SW 1271 (cell line): ENCODE measurements at places on chromosomes 3 and 15.
A peak's percentile ranks its signal among the peaks of the same experiment; 100 is the strongest.

DNA sequence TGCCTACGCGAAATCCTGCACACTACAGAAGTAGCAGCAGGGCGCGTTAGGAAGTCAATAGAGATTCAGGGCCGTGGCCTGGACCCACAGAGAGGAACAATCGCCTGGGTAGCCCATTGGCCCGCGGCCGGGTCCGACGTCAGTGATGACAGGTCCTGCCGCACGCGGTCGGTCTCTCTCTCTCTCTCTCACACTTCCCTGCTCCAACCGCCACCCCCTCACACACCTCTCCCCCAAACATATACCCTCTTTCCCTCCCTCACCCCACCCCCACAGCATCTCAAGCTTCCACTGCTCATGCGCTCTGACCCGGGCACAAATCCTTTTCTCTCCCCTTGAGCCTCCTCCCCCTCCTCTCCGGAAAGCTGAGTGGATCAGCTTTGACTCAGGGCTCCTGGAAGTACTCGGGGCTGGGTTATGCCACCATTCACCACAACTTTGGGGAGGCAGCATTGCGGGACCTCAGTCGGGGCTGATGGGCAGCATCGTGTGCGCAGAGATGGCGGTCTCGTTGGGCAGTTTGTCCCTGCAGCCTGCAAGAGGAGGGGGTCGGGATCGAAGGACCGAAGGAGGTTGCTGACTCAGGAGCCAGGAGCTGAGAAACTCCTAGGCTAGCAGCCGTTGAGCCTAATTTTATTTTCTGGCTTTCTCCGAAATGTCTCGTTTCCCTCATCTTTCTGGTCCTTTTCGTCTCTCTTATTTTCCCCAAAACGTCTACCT lies 9.0 kb downstream of the ZIC4 start:
- no peak for DNase-seq

- DNase-seq = no peak
Observed at GRCh38 chr3:111605018-111605417, 9.9 kb upstream of the ZBED2 start.

- DNase-seq = no peak
Observed at GRCh38 chr3:114706591-114707232, 412.9 kb downstream of the TIGIT start.

- no peak for DNase-seq
Observed at GRCh38 chr3:29011441-29011840, 269.4 kb upstream of the RBMS3 start.

GRCh38 chr3:119359476-119360326 lies 65.5 kb downstream of the ARHGAP31 start:
- DNase-seq = no peak

DNA sequence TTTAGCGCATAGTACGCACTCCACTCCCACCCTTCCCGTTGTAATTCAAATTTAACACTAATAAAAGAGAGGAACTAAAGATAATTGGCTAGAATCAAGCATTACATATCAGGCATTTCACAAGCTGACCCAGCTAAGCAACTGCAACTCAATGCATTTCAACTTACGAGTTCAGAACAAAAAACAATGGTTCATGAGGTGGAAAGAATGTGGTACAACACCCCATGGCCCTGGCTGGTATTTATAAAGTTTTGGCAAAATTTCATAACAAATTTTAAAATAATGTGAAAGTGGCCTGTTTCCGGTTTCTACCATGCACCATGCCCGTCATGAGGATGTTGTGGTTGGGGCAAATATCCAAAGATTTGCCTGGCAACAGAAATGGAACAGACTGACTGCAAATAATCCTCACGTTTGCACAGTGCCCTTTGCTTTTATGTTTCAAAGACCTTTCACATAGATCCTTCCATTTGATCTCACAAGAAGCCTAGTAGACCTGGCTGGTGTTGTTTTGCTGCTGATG lies 455.3 kb upstream of the NR2F2 start:
- no peak for DNase-seq

- DNase-seq = no peak
Observed at GRCh38 chr3:191966556-191966955, 505.6 kb downstream of the PYDC2 start.

DNA sequence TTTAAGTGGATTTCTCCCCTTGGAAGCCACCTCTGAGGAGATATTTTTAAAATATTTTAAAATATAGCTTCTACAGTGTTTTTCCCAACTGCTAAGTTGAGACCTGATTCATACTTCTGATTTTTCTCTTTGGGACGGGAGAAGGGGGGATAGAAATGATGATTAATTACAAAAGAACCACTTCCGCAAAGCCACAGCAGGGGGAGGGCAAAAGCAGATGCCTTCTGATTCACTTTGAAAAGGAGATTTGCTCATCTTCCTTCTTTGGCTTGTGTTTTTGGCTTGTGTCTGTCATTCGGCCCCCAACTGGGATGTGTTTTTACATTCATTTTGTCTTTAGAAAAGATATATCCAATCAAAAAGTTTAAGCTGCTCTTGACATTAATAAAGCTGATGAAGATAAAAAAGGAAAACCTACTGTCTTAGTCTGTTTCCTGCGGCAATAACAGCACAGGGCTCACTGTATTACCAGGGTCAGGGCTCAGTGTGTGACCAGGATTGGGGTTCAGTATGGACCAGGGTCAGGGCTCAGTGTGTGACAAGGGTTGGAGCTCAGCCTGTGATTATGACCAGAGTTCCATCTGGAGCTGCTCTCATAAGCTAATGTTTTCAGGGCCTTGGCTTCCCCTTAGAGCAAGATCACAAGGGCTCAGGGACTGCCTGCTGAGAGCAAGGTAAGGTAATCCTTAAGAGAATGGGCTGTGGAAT lies 223.2 kb downstream of the MTHFS start:
- no peak for DNase-seq

DNA sequence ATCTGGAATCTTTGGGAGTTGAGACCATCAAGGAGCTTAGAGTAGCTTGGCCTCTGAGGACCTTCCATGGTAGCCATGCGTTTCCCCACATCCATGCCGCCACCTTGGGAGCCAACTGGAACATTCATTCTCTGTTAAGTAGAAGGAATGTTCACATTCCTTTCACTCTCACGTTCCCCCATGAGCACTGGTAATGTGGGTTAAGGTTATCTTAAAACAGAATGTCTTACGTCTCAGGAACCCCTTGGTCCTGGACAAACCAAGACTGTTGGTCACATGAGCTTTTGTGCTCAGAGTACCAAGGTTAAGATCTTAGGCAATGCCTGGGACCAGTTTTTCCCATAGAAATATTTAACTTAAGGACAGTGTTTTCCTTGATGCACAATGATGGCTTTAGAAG lies 211.7 kb upstream of the UBE2E1 start:
- no peak for DNase-seq

DNA sequence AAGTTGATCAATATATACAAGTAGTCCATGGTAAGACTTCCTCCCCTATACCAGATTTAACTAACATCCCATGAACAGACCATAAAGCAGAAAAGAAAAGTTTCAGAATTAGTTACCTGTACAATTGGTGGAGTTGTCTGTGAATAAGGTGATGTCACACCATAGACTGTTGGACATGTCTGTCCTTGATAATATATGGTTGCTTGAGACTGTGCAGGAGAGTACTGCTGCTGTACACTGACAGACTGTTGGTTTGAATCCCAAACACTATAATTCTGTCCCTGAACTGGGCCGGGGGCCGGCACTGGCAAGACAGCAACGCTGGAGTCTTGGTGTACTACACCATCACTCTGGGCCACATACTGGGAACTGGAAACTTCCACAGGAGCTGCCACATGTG lies 77.2 kb downstream of the NBEAL2 start:
- no peak for DNase-seq

GRCh38 chr15:90414408-90415028 lies 26.5 kb downstream of the IQGAP1 start:
- peak; percentile 43 for DNase-seq

- no peak for DNase-seq
Observed at GRCh38 chr3:10667269-10667668, 148.8 kb upstream of the SLC6A11 start.

DNA sequence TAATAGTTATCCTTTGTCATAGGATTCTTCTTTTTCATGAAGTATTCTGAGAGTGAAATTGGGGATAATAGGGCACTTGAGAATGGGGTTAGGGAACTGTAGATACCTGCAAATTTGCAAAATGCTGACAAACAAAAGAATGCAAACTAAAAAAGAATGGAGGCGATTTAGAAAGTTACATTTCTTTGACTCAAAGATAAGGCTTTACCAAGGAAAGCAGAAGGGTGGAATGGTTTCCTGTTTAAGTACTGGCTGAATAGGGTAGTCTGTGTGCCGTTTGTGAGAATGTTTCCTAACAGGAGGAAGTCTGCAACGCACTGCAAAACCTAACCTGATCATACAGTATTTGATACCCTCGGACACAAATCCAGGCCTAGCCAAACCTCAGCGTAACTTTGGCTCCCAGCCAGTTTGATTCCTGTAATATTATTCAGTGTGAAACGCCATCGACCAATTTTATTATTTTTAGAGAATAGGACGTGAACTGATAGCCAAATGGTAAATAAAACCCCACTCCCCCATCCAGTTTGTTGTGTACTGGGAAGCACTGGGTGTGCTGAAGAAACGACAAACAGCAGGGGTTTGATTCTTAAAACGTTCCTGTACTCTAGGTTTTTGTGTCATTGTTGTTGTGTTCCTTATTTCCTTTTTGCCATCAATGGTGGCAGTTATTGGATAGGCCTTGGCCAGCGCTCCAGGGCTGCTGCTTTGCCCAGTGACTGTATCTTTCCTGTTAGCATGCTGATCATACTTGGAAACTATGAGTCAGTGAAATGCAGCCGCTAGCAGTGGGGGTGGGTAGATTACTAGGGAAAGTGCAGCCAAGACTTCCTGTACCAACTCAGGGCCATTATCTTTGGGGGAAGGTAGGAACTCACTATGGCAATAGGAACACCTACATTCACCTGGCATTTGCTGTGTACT lies 148.0 kb upstream of the TBL1XR1 start:
- DNase-seq = peak; percentile 96

- DNase-seq = no peak
Observed at GRCh38 chr15:42457445-42458442, 33.2 kb downstream of the ZNF106 start.

- no peak for DNase-seq
Observed at GRCh38 chr15:49415149-49415548, 7.9 kb upstream of the FGF7 start.

- DNase-seq = no peak
Observed at GRCh38 chr15:80878242-80878866, 99.2 kb downstream of the CEMIP start.

DNA sequence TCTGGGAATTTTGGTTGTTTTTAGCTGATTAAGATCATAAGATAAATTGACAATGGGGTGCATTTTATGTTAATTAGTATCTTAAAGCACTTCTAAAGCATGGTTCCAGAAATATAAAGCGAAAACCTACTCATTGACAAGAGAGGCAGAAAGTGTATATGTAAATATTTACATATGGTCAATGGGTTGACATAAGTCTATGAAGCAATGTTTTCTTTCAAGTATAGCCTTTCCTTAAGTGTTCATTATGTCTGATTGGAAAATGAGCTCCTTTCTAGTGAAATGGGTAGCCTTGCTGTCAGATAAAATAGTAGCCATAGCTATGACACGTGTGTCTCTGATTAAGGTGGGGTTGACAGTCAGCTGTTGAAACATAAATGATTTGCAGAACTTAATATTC lies 365.2 kb upstream of the AGTR1 start:
- DNase-seq = no peak

- no peak for DNase-seq
Observed at GRCh38 chr3:39088456-39088855, 19.0 kb downstream of the GORASP1 start.

DNA sequence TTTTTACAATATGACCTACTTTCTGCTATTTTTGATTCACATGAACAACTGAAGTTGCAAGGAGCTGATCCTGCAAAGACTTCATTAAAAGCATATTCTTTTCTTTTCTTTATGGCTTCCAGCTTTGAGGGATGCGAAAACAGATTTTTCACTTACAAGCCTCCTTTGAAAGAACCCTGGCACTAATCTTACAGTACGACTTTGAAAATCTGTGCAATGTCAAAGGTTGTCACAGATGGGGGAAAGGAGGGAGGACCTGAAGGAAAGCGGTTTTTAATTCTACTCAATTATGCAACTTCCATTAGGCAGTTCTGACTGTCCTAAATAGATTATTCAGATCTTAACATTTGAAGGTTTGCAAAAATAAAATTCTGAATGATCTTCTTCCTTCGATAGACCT lies 130.5 kb downstream of the TNIK start:
- no peak for DNase-seq

GRCh38 chr3:5197022-5197421 lies 9.5 kb downstream of the EDEM1 start:
- no peak for DNase-seq

- no peak for DNase-seq
Observed at GRCh38 chr15:54250326-54250725, 272.1 kb downstream of the UNC13C start.

GRCh38 chr15:100779331-100780207 lies 100.1 kb upstream of the ALDH1A3 start:
- DNase-seq = no peak

DNA sequence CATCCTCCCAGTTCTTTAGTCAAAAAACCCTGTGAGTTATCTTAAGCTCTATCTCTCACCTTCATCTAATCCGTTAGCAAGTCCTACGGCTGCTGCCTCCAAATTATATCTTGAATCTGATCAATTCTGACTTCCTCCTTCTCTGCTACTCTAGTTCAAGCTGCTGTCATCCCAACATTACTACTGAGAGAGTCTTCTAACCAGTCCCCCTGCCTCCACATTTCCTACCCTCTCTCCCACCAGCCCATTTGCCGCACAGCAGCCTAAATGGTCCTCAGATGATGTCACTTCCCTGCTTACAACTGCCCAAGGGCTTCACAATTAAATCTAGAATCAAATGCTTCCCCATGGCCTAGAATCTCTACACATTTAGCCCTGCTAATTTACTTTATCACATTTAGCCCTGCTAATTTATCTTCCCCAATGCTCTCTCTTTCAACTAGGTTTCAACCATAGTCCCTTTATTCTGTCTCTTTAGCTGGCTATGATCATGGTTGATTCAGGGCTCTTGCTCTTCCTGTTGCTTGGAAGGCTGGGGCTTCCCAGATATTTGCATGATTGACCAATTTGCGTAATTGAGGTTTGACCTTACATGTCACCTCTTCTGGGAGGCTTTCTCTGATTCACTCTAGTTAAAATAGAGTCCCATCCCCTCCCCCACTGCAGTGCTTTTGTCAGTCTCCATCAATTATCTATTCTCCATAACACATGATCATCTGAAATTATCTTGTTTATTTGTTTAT lies 11.0 kb upstream of the ARL14 start:
- DNase-seq = no peak

- no peak for DNase-seq
Observed at GRCh38 chr3:48664313-48664644, 1.6 kb upstream of the CELSR3 start.

GRCh38 chr3:177589911-177590381 lies 392.7 kb upstream of the TBL1XR1 start:
- no peak for DNase-seq
